ENCODE measurements at places on chromosomes 1 and 21.

GRCh38 chr1:9835758-9836631 is 12.2 kb upstream of the CLSTN1 start:
- no peak for DNase-seq

GRCh38 chr1:22615886-22616285 is 20.5 kb upstream of the C1QA start:
- DNase-seq: no peak

DNA sequence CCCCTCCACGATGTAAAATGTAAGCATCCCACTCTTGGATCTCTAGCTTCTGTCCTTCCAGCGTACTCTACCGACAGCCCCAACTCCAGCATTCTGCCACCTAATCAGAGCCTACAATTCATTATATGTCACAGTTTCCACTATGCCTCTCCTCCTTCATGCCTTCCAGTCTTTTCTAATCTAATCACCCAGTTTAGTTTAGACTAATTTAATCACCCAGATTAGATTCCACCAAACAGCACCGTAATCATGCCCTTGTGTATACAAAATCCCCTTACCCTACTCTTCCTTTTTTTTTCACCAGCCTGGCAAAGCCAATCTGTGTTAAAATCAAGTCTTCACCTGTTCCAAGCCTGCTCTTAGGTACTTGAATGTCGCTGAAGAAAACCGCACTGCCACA is 49.8 kb upstream of the KANK4 start:
- no peak for DNase-seq

GRCh38 chr21:26137379-26138060 is 33.0 kb downstream of the APP start:
- no peak for DNase-seq

GRCh38 chr21:38159355-38159754 is 97.4 kb upstream of the KCNJ15 start:
- DNase-seq: peak; percentile 26

DNA sequence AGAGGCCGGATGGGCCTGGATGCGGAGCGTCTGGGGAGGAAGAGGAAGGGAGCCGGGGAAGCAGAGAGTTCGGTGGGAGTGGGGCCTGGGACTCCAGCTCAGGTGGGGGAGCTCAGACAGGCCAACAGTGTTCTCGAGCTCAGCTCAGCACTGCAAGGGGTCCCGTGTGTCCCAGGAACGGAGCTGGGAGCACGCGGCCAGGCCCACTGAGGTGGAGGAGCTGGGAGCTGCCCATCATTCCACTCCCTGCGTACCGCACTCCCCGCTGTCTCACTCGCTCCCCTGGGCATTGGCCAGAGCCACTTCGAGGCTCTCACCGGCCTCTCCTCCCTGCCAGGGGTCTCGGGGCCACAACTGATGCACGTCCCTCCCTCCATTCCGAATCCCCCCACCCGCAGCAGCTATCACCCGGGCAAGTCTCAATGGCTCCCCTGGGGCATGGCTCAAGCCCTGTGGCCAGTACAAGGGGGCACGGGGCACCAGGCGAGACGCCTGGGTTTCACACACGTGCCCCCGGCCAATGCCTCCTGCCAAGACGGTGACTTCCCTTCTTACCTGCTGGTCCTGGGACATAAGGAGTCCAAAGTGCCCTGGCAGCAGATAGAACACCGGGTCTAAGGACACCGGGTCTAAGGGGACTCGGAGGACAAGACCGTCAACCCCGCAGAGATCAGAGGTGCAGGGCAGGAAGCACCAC is 30.3 kb upstream of the COL6A2 start:
- no peak for DNase-seq

- no peak for DNase-seq
Observed at GRCh38 chr1:51843948-51844347, 34.6 kb downstream of the NRDC start.
